ENCODE measurements at places on chromosomes 4 and X. TPM values are rescaled to one million over a fixed set of nuclear protein-coding genes. Genes with fewer than 3 reads are reported as not detected.

The ADH7 gene
- total RNA-seq: not detected

The ZMAT1 gene
- total RNA-seq: 1.6 TPM

The SPIN4 gene
- 16.6 TPM for total RNA-seq

The HSFX3 gene
- not detected for total RNA-seq

The NOX1 gene
- not detected for total RNA-seq

The IBSP gene
- total RNA-seq: not detected

The RTL9 gene
- not detected for total RNA-seq

The DCAF4L1 gene
- not detected for total RNA-seq

The PDGFC gene
- 13.7 TPM for total RNA-seq

The FDCSP gene
- total RNA-seq: not detected

The SOX3 gene
- total RNA-seq: not detected

The PDK3 gene
- total RNA-seq: 11.4 TPM

The DSPP gene
- not detected for total RNA-seq

The VEGFC gene
- 35.1 TPM for total RNA-seq

The CSAG1 gene
- total RNA-seq: not detected

The NEIL3 gene
- total RNA-seq: 3.3 TPM

The CRMP1 gene
- 23.8 TPM for total RNA-seq

The SATL1 gene
- total RNA-seq: 0.06 TPM

The MAGEA6 gene
- total RNA-seq: not detected

The NR3C2 gene
- total RNA-seq: 5.2 TPM

The FAM47C gene
- not detected for total RNA-seq

GRCh38 chr4:14827111-14827510, 175.2 kb upstream of the CPEB2 start:
- no peak for DNase-seq

GRCh38 chrX:41288641-41289040, 45.3 kb upstream of the DDX3X start:
- DNase-seq: no peak

- DNase-seq: no peak
Observed at GRCh38 chr4:10023806-10024205, 2.5 kb upstream of the SLC2A9 start.

GRCh38 chr4:121070696-121071639, 1.4 kb downstream of the NDNF start:
- no peak for DNase-seq

- DNase-seq: no peak
Observed at GRCh38 chr4:159103384-159103990, 608 bp downstream of the RAPGEF2 start.

- DNase-seq: no peak
Observed at GRCh38 chr4:147794787-147795413, 63.0 kb downstream of the ARHGAP10 start.

DNA sequence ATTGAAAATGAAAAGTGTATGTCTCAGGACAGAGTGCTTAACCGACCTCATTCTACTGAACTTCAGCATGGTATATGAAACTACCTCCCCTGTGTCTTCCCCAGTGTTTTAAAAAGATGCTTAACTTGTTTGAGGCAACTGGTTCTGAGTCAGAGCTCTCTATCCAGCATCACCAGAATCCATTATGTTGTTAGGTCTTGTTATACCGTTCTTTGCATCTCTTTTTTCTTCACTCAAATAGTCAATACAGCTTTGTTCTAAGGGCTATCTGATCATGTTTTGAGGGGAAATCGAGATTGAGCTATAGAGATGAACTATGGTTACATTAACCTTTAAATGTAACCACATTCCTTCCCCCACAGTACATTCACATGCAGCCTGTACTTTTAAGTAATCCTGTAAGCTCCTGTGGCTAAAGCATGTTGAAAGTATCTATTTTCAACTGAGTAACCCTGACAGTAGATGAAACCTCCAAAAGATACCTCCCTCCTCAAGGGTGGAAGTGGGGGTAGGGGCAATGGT, 514.4 kb downstream of the RPA4 start:
- no peak for DNase-seq

- no peak for DNase-seq
Observed at GRCh38 chr4:108561116-108561515, 59.3 kb upstream of the RPL34 start.

GRCh38 chrX:129525896-129526295, 2.6 kb upstream of the SMARCA1 start:
- DNase-seq: no peak

GRCh38 chrX:1748408-1748807, 133.5 kb downstream of the ASMT start:
- DNase-seq: no peak

- DNase-seq: no peak
Observed at GRCh38 chr4:173345648-173346047, 11.5 kb upstream of the HMGB2 start.

GRCh38 chr4:82423245-82424054, 6.8 kb downstream of the HNRNPDL start:
- no peak for DNase-seq

GRCh38 chr4:148827781-148828180, 385.6 kb upstream of the NR3C2 start:
- DNase-seq: no peak

GRCh38 chr4:96126227-96126626, 286.3 kb downstream of the PDHA2 start:
- DNase-seq: no peak

DNA sequence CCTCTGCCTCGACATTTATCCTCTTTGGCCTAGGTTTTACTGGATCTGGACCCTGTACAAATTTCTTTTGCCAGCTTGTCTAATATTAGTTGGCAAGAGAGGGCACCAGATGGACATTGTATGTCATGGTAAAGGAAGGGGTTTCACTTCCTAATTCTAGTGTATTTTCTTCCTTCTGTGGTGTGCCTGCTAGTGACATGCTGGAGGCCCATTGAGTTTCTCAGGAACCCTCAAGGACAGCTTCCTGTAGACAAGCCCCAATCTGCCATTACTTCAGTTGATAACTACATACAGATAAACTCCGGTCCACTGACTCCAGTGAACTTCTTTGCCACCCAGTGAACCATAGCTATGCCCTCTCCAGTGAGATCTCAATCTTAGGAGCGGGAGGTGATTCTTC, 116.9 kb downstream of the STPG2 start:
- DNase-seq: no peak

DNA sequence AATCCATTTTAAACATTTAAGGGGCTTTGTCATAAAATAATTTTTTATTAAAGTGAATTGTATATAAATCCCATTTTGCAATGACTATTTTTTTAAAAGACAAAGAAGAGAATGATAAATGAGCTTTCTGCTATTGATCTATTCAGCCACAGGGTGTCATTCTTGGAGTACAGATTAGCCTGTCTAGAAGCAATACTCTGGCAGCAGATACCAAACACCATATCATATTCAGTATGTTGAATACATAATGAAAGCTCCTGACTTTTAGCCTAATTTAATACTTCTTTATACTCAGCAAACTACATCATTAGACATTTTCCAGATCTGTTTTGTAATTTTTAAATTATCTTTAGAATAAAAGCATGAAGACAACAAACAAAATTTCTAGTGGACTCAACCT, 496.3 kb downstream of the PDGFC start:
- DNase-seq: peak; percentile 44

GRCh38 chr4:10020871-10021652, at the start of gene SLC2A9:
SLC2A9 (minus strand) TSS chr4:10021497; CDS start chr4:10021429, 68 bp downstream.
- DNase-seq: no peak

DNA sequence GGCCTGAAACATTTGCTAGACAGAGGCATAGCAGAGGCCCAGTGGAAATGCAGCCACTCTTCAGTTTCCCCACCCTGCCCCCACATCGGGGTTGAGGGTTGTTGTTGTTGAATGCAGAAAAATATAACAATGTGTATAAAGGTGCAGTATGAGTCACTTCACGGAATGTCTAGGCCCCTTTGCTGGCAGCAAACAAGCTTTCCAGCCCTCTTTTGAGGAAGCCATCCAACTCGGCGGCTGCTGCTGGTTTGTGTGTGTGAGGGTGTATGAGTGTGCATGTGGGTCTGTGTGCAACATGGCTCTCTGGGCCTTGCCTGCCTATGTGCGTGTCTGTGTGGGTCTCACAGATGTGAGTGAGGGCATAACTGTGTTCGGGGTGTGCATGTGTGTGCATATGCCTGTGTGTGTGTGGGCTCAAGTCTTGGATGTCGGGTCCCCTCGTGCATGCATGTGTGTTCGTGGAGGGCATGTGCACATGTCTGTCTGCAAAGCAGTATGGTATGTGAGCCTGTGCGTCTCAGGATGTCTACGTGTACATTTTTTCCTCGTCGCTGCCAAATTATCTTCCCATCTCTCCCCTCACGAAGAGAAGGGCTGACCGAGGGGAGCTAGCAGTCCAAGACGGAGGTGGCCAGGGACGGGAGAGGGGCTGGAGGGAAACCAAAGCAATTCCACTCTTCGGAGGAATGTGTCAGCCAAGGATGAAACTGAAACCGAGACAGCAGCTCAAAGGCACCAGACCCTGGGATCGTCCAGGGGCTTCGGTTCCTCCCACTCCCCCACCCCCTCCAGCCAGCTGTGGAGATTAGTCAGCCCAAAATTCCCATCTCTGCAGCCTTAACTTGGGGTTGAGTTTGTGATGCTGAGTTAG, 8.4 kb upstream of the ELF4 start:
- no peak for DNase-seq

- no peak for DNase-seq
Observed at GRCh38 chrX:31165241-31166035, 93.6 kb upstream of the FTHL17 start.

Data from glomerular endothelial cell (primary cell).